ENCODE measurements at places on chromosomes 5 and 9. TPM values are rescaled to one million over a fixed set of nuclear protein-coding genes. Genes with fewer than 3 reads are reported as not detected.

- no peak overlapping the region for H3K27ac ChIP-seq
- DNase-seq, result no peak
- H3K27me3 ChIP-seq, result peaks cover 17% of the 10 kb centered on the region
Observed at GRCh38 chr9:98502976-98503325, 205.8 kb downstream of the GABBR2 start.

DNA sequence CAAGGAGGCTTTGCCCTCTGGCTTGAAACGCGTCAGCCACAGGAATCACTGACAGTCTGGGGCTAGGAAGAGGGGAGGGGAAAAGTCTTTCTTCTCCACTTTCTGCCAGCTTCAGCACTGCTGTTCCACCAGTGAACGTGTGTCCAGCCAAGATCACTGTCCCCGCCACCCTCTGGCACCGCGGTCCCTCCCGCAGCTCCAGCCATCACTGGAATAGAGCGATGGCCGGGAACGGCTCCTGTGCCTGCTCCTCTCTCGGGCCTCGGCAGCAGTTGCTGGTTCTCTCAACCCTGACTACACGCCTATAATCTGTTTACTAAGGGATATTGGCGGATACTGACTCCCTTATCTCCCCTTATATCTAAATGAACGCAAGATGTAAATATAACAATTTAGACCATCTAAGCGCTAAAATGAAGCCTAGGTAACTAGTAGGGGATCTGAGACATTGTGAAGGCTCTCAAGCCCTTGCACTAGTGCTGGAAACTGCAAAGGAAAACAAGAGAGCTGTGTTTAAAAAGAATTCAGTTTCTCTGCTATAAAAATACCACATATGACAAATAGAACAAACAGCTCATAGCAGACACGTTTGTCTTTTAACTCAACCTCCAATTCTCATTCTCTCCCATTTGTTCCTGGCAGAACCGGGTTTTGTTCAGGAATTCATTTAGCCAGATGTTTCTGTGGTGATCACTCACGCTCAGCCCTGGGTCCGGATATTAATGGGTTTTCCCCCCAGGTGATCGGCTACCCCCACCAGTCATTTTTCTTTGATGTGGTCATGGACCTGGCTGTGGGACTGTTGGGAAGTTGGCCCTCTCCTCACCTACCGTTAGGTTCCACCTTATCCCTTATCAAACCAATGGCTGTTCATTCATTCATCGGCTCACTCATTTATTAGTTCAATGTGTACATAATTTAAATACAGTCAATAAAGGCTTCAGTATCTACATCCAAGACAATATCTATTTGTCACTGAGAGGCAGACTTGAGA, 149.8 kb downstream of the MED10 start:
- no peak overlapping the region for H3K27ac ChIP-seq
- no peaks in the 10 kb centered on the region for H3K36me3 ChIP-seq
- H3K4me3 ChIP-seq, result no peak overlapping the region
- no peaks in the 10 kb centered on the region for H3K4me1 ChIP-seq
- no peak for DNase-seq
- H3K27me3 ChIP-seq, result peaks cover 3% of the 10 kb centered on the region

DNA sequence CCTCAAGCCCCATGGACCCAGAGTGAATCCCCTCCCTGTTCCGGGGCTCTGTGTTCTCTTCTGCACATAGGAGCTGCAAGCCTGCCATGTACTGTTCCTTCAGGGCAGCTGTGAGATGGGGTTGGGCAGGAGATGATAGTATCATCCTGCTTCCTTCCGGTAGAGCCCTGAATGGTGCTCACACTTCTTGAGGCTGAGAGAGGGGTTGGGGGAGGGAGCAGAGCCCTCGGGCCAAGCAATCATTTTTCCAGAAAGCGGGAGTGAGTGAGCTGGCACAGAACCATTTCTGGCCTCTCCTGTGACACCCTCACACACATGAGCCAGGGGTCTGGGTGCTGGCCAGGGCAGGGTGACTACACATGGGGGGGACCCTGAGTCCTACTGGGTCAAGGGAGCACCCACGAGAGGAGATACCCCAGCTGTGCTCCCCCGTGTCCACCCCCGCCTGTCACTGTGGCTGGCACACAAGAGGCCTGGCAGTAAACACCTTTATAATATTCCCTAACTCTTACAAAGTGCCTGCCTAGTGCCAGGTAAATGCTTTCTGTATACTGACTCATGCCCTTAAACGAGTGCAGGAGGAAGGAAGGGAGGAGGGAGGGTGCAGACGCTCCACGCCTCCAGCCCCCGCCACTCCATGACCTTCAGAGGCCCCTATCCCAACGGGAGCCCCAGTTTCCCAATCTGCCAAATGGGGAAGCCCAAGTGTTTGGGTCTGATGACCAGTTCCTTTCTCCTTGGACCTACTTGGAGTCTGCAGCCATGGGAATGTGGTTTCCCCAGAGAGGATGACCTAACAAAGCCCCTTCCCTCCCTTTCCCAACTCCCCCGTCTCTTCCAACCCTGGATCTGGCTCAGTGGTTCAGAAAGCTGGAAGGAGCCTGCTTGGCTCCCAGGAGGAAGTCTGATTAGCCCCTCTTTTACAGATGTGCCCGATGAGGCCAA, 15.5 kb downstream of the AKNA start:
- peak; percentile 61 for DNase-seq
- peak overlapping the region; percentile 68 for H3K4me3 ChIP-seq
- H3K27me3 ChIP-seq, result no peaks in the 10 kb centered on the region
- H3K27ac ChIP-seq, result peak overlapping the region; percentile 98

- H3K36me3 ChIP-seq, result no peaks in the 10 kb centered on the region
- no peak overlapping the region for H3K27ac ChIP-seq
- no peak for DNase-seq
- no peaks in the 10 kb centered on the region for H3K4me1 ChIP-seq
- peaks cover 18% of the 10 kb centered on the region for H3K27me3 ChIP-seq
Observed at GRCh38 chr5:73955271-73955846, 329.4 kb downstream of the ARHGEF28 start.

Gene ARHGEF37
- 0.69 TPM for total RNA-seq

Gene PCDHGB2
- total RNA-seq, result 0.19 TPM

Gene SMC2
- total RNA-seq, result 61.0 TPM

Gene FBN2
- not detected for total RNA-seq

Measured in activated CD4-positive, alpha-beta memory T cell treated with anti-CD3 and anti-CD28 coated beads for 36 hours (primary cell).